ENCODE measurements at places on chromosomes 1 and 21.

DNA sequence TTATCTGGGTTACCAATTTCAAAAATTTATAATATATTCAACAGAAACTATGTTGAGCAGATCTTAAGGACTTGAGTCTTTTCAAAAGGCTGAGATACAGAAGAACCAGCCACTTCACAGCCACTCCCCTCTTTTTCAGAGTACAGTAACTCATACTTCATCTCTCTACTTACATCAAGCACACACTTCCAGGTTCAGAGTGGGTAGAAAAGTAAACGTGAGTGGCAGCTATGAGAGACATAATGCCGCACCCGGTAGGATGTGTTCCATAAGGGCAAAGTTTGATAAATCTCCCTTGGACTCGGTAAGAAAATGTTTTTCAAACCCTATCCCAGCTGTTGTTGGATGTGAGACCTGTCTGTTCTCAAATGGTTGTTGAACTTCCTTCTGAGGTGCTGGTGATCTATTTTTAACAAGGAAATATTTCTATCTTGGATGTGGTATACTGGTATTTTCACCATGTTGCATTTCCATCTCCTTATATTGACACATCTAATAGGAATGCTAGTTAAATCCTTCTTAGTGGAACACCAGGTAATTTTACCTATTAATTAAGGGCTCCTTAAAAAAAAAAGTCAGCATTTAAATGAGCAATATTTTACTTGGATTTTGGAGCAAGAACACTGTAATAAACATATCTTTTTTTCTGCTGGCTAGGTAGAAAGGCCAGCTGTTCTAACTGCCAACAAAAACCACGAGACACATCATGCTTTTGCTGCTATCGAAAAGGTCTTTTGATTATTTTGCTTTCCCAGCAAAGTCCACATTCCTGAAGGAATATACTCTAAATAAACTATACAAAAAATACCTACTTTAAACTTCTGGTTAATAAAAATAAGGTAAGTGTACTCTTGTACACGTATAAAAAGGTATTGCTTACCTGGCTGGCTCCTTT lies 28.2 kb downstream of the CNN3 start:
- no peak for DNase-seq

GRCh38 chr1:11337580-11338073 lies 64.6 kb downstream of the UBIAD1 start:
- no peak for DNase-seq

DNA sequence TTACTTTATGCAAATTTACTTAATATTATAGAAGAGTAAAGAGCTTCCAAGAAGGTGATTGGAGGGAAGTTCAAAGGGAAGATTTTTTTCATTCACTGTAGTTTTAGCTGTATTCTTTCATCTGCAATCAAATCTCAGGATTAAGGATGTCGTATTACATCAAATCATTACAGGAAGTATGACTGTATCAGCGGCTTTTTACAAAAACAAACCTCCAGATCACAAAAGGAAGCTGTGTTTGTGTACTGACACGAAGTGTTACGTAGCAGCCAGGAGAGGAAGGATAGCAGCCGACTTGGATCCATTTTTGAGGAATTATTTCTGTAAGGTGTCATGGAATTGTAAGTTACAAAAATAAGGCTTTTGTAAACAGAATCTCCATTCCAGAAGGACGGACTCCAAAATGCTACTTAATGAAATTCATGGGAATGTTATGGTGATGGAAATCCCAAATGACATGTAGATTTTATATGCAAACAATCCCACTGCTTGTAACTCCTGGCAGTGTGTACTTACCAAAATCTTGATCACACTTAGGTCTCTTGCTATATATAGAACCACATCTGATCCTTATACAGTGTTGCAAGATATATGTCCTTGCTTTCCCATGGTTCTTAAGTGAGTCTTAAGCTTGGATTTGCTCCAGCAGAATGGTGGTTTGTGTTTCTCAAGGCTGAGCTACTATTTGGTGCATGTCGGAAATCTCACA lies 49.8 kb downstream of the KCNJ15 start:
- peak; percentile 73 for DNase-seq

- no peak for DNase-seq
Observed at GRCh38 chr1:5485436-5485835, 506.8 kb downstream of the NPHP4 start.

GRCh38 chr21:38925923-38926322 lies 120.2 kb downstream of the ETS2 start:
- DNase-seq: peak; percentile 76

GRCh38 chr1:95850165-95850649 lies 616.2 kb downstream of the RWDD3 start:
- DNase-seq: no peak

GRCh38 chr1:154344977-154345837 lies 19.9 kb downstream of the ATP8B2 start:
- DNase-seq: no peak

- peak; percentile 39 for DNase-seq
Observed at GRCh38 chr1:219798283-219799030, 129.9 kb downstream of the SLC30A10 start.

DNA sequence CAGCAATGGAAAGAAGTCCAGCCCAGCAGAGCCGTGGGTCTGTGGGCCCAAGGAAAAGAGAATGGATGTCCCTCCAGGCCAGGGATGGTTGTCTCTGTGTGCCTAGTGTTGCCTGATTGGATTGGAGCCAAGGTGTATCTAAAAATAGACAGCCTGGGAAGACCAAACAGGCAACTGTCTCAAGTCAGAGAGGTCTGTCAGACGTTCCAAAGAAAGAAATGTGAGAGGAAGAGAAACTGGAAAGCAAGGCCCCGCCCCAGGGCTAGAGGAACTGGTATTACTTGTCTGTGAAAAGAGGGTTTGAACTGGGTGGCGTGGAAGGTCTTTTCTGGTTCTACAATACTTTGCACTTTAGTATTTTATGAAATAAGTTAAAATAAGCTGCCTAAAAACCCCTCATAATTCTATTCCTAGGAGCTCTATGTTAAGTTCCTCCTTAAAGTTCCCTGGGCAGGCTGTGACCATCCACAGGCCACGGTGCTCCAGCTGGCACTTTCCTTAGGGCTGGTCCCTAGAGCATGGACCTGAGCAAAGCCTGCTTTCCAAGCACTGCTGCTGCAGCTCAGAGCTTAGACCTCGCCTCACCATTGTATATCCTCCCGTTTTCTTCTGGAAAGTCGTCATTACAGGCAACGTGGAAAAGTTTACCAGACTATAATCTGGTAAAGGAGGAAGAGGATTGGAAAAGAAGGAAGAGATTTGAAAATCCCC lies 151.6 kb downstream of the DISC1 start:
- DNase-seq: no peak

GRCh38 chr1:203796236-203796605 lies 798 bp downstream of the ZBED6 start:
- no peak for DNase-seq

DNA sequence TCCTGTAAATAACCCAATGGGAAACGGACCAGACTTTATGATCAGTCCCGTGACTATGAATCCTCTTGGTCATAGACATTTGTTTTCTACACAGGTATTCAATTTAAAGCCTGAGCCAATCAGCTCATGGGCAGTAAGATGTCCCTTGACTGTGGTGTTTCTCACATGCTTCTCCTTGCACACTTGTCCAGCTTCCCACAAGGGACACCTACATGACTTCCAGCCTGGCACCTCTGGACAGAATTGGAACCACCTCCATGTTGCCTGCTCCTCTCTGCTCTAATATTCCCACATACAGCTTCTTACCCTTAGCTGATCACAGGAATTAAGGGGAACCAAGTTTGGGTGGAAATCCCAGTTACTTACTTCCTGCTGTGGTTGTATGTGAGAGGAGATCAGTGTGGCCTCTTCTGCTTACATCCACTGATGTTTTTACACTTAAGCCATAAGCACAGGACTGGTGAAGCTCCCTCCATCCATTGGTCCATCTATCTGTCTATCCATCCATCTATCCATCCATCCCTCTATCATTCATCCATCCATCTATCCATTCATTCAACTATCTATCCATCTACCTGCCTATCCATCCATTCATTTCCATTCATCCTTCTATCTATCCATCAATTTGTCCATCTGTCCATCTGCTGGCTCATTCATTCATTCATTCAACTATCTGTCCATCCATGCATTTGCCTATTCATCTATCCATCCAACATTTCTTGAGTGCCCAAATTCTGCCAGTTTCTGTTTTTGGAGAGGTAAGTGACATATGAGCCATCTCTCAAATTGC lies 16.4 kb downstream of the RUNX1 start:
- DNase-seq: no peak

GRCh38 chr1:206555473-206555935 lies 48.2 kb downstream of the RASSF5 start:
- no peak for DNase-seq

All from fibroblast of the conjunctiva (primary cell).